ENCODE measurements at places on chromosomes 1 and 21.

- DNase-seq = no peak
These were observed 56.8 kb upstream of the SLC30A10 start for GRCh38 chr1:219985169-219985568.

- DNase-seq = no peak
These were observed 239.0 kb downstream of the LMX1A start for GRCh38 chr1:165117482-165117881.

GRCh38 chr1:109491372-109491771 is 2.5 kb upstream of the CYB561D1 start:
- no peak for DNase-seq

DNA sequence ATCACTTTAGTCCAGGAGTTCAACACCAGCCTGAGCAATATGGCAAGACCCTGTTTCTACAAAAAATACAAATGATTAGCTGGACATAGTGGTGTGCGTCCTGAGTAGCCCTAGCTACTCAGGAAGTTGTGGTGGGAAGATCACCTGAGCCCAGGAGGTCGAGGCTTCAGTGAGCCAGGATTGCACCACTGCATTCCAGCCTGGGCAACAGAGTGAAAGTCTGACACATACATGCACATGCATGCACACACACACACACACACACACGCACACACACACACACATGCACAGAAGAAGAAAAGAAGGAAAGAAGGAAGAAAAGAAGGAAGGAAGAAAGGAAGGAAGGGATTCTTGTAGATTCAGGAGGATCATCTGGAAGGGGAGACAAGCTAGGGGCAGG is 104.4 kb upstream of the USP25 start:
- DNase-seq = no peak

GRCh38 chr1:41846625-41847405 is 71.9 kb downstream of the HIVEP3 start:
- no peak for DNase-seq

GRCh38 chr1:109047339-109047738 is 5.4 kb upstream of the WDR47 start:
- no peak for DNase-seq

DNA sequence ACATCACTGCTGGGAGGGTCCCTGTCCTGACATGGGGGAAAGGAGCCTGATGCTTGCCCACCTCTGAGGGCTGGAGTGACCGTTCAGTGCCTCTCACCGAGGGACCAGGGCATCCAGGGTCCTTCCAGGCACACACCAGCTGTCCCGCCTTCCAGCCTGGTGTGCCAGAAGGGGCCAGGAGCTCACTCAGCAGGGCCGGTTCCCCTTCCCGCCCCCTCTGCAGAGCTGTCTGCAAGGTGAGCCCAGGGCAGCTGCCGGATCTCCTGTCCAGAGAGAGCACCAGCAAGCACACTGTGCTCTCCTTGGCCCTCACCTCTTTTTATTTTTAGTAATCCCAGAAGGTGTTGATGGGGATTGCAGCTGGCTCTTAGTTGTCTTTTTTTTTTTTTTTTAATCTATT is 16.9 kb downstream of the H6PD start:
- DNase-seq = no peak

GRCh38 chr1:30046751-30047150 is 676.6 kb downstream of the MATN1 start:
- no peak for DNase-seq

- no peak for DNase-seq
These were observed 22.5 kb upstream of the CAP1 start for GRCh38 chr1:40017951-40018575.
